ENCODE measurements at places on chromosomes 5 and 9. TPM values are rescaled to one million over a fixed set of nuclear protein-coding genes. Genes with fewer than 3 reads are reported as not detected.

IFNK gene
- not detected for total RNA-seq

CAST gene
- total RNA-seq, result 133 TPM

NEURL1B gene
- total RNA-seq, result not detected

IGIP gene
- 2.4 TPM for total RNA-seq

PCDHGB7 gene
- not detected for total RNA-seq

TLX3 gene
- total RNA-seq, result not detected

DOK3 gene
- total RNA-seq, result 9.8 TPM

MCCC2 gene
- total RNA-seq, result 66.8 TPM

N4BP3 gene
- total RNA-seq, result 7.0 TPM
